ENCODE measurements at places on chromosomes 5 and 9. TPM values are rescaled to one million over a fixed set of nuclear protein-coding genes. Genes with fewer than 3 reads are reported as not detected.

GRCh38 chr9:3138231-3139229 lies 294.6 kb upstream of the PUM3 start:
- no peak for DNase-seq

GRCh38 chr5:45089870-45090269 lies 281.1 kb downstream of the MRPS30 start:
- DNase-seq: no peak

GRCh38 chr9:104494808-104495207 lies 9.3 kb upstream of the OR13F1 start:
- DNase-seq: no peak

GRCh38 chr5:79886925-79887655 lies 104.0 kb downstream of the MTX3 start:
- DNase-seq: no peak

GRCh38 chr9:79357194-79357593 lies 214.6 kb upstream of the TLE4 start:
- no peak for DNase-seq

GRCh38 chr5:60977956-60978737 lies 33.1 kb downstream of the NDUFAF2 start:
- DNase-seq: no peak

- no peak for DNase-seq
Observed at GRCh38 chr9:133632806-133633680, 3.1 kb upstream of the DBH start.

GRCh38 chr5:57695706-57696388 lies 213.2 kb upstream of the ACTBL2 start:
- no peak for DNase-seq

DNA sequence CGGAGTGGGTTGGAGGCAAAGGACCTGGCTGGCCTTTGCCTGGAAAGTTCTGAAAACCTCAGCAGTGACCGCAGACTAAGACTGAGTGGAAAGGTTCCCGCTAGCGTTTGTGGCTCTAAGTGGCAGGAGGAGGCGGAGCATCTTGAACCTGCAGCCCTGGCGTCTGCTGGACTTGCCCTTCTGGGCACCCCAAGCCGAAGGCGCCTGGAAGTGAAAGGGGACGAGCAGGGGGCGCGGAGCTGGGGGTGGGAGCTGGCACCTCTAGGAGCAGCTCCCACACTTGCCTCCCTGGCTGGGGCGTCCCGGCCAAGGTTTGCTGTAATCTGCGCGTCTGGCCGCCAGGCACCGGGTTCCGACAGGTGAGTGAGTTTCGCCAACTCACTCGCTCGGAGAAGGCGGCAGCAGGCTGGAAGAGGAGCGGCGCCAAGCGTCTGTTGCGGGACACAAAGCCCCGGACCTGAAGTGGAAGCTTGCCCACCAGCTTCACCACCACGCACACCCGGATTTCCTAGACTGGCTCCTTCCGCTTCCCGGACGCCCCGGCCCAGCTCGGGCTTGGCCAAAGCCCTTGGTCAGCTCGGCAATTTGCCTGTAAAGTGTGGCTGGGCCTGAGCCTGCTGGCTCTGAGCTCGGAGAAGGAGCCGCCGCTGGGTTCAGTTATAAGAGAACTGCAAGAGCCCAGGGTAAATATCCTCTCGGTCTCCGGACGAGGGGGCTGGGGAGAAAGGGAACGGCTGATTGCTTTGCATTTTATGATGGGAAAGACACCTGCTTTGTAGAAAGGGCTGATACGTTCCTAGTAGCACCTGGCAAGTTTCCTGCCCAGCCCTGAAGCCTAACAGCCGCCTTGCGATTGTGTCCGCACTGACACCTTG lies at the start of gene GNA14:
TSS of gene GNA14 (minus strand) at position 89 of the 875 bp plus-strand sequence. CDS start 529 bp downstream, outside the sequence.
- DNase-seq: no peak

GRCh38 chr5:177361418-177362291 lies 3.9 kb downstream of the RGS14 start:
- DNase-seq: no peak

DNA sequence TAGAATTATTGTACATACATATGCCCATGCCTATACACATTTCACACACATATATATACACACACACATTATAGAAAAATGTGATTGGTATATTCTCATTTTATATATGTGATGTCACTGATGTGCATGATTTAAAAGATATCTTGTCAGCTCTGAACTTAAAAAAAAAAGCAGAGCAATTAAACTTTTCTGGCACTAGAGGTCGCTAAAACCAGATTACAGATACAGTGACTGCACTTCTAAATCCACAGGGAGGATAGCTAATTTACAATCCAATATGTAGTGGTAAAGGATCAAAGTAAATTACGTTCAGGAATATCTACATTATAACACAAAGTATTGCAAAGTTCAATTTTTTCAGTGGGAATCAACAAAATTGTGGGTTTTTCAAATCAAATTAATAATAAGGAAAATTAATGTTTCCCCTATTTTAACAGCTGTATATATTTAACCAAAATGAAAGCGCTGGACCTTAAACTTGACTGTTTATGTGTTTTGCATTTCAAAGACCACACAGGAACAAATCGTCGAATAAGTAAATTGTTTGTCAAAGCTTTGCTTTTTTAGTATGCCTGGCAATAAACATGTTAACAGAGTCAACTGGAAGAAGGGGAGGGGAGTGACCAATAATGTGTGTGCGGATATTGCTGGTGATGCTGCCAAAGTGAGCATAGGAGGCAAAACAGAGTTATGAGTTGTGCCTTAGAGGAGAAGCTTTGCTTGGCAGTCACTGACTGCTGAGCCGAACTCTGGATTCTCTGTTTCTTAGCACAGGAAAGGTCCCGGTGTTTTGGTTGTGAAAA lies 1201.4 kb upstream of the C9orf72 start:
- DNase-seq: no peak

DNA sequence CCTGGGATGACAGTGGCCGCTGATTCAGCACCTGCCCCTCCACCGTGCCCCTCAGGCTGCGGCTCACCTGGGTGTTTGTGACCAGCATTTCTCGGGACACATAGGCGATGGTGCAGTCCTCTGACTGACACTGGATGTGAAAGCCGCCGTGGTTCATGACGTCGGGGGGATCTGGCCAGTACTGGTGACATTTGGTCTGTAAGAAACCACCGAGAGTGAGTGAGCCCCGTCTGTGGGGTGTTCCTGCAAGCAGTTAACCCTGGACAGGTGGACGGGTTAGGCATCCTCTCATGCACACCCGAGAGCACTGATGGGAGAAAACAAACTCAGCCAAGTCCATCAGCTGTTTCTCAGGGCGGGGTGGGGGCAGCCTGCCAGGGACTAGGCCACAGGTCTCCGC lies 62.5 kb upstream of the EPB41L4B start:
- DNase-seq: no peak

GRCh38 chr5:65830856-65831255 lies 95.5 kb upstream of the ERBIN start:
- no peak for DNase-seq

APBA1 gene
- 6.8 TPM for total RNA-seq

CCDC183 gene
- 0.68 TPM for total RNA-seq

FABP6 gene
- total RNA-seq: not detected

LCN1 gene
- not detected for total RNA-seq

SPINK13 gene
- total RNA-seq: not detected

RANBP6 gene
- total RNA-seq: 23.6 TPM

PCDHA8 gene
- total RNA-seq: not detected

PCDHB7 gene
- 7.1 TPM for total RNA-seq

IL4 gene
- total RNA-seq: not detected
